A549 treated with CORT108297 at 1 μM for 4 hours (cell line): ENCODE measurements at places on chromosomes 2 and 18. TPM values are rescaled to one million over a fixed set of nuclear protein-coding genes. Genes with fewer than 3 reads are reported as not detected.

The LYG2 gene
- not detected in 5 replicates for total RNA-seq

The COL4A4 gene
- total RNA-seq = 1.2 to 2.7 TPM (median 1.7 TPM) in 5 replicates

The SCYGR8 gene
- not detected in 5 replicates for total RNA-seq

The ANXA4 gene
- 315 to 371 TPM (median 350 TPM) in 5 replicates for total RNA-seq

The IL18RAP gene
- 0.11 TPM in 1 of 5 replicates, not detected in the others for total RNA-seq

The GPR45 gene
- not detected in 5 replicates for total RNA-seq

The TMEM178A gene
- total RNA-seq = 0.13 to 0.17 TPM (median 0.16 TPM) in 5 replicates

The ADCYAP1 gene
- not detected in 5 replicates for total RNA-seq

The SERPINB13 gene
- not detected in 5 replicates for total RNA-seq

The RGPD4 gene
- 0.03 to 0.10 TPM (median 0.07 TPM) in 5 replicates for total RNA-seq

The ACAA2 gene
- 52.9 to 60.1 TPM (median 59.7 TPM) in 5 replicates for total RNA-seq

The KRTCAP3 gene
- total RNA-seq = 0.17 to 0.76 TPM (median 0.62 TPM) in 5 replicates

The CFAP65 gene
- 0.15 to 0.24 TPM (median 0.20 TPM) in 5 replicates for total RNA-seq

The MDH1B gene
- total RNA-seq = 1.3 to 2.3 TPM (median 1.6 TPM) in 5 replicates

The BMP10 gene
- total RNA-seq = not detected in 5 replicates

The TRMT61B gene
- 14.5 to 22.3 TPM (median 16.9 TPM) in 5 replicates for total RNA-seq

The CPS1 gene
- 7.0 to 9.2 TPM (median 7.3 TPM) in 5 replicates for total RNA-seq

The FSHR gene
- not detected in 5 replicates for total RNA-seq

The FKBP7 gene
- total RNA-seq = 5.9 to 13.5 TPM (median 9.8 TPM) in 5 replicates

The FRZB gene
- 0.03 to 0.15 TPM (median 0.06 TPM) in 4 of 5 replicates, not detected in the other for total RNA-seq

The B4GALT6 gene
- total RNA-seq = 5.6 to 7.9 TPM (median 6.8 TPM) in 5 replicates
